ENCODE measurements at places on chromosomes 12 and 14.

- no peak for DNase-seq
These were observed 222.8 kb upstream of the NUDT4 start for GRCh38 chr12:93154753-93155480.

- no peak for DNase-seq
These were observed 223.4 kb upstream of the DIO2 start for GRCh38 chr14:80434574-80435321.

- DNase-seq = no peak
These were observed 6.1 kb upstream of the FOXG1 start for GRCh38 chr14:28760431-28760996.

GRCh38 chr12:75816897-75817296 lies 214.7 kb downstream of the PHLDA1 start:
- DNase-seq = no peak
